ENCODE measurements at places on chromosomes 7 and 10.

DNA sequence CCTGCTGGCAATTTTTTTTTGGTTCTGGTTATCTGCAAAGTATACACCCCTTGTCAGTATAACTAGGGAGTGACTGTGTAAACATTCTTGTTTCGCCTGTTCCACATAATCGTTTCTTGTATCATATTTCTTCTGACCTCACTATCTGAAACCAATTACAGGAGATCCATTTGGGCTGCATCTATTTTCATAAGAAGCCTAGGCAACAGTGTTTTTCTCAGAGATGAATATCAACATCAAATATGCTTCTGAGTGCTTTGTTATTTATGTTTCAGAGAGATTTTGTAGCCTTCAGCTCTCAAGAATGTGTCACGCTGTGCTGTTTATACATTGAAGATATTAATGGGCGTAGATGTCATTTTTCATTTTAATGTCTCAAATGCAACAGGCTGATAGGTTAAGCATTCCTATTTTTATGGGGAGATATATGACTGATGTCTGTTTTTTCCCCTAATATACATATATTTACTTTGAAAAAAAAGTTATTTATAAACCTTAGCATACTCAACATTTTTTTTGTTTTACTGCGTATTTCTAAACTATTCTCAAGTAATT, 115.5 kb downstream of the FOXP2 start:
- DNase-seq: no peak

- no peak for DNase-seq
Observed at GRCh38 chr10:17001961-17002749, 127.5 kb downstream of the CUBN start.

GRCh38 chr10:67808704-67809103, 29.3 kb downstream of the DNAJC12 start:
- no peak for DNase-seq

DNA sequence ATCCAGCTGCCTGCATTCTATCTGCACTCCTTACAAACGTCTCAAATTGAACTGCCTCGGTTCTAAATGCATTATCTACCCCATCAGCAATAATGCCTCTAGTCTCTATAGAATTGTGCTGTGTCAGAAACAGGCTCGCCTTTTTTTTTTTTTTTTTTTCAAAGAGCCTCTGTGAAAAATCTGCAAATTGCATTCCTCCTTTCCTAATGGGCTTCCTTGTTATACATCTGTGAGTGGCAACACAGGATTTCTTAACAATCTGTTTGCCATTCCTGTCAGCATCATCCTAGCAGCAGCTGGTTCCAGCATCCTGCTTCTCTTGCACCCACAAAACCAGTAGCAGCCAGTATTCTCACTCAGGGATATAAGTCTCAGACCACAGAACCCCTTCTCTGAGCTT, 413.5 kb upstream of the SEMA3D start:
- DNase-seq: peak; percentile 22

DNA sequence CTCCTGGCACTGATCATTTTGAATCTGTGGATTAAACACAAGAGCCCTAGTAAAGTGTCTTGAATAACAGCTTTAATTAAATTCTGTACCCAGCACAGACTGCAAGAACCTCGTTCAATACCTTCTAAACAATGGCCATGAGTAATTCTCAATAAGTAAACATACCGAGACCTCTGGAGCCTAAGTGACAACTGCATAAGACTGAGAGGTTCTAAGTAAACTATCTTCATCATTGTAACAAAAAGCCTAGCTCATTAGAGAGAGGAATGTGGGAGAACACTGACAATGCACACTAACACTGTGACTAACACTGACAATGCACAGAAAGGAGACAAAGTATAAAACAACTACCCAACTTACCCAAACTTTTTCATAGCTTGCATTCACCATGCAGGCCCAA, 117.4 kb downstream of the ELAPOR2 start:
- DNase-seq: peak; percentile 89

- no peak for DNase-seq
Observed at GRCh38 chr7:102983602-102984001, 70.8 kb downstream of the LRRC17 start.

DNA sequence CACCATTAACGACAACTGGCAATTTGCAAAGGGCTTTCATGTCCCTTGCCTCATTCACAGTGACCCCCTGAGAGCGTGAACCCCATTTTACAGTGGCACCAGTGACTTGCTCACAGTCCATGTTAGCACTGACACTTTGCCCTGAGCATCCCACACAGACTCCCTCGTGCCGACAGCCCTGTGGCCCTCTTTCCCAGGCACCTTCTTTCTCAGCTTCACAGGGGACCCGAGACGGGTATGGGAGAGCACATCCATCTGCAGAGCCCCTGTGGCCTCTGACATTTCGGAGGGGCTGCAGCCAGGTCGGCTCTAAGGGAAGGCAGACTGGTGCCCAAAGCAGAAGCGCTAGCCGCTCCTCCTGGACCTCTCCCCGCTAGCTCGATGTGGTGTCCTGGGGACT, 10.8 kb downstream of the LOXL4 start:
- no peak for DNase-seq

DNA sequence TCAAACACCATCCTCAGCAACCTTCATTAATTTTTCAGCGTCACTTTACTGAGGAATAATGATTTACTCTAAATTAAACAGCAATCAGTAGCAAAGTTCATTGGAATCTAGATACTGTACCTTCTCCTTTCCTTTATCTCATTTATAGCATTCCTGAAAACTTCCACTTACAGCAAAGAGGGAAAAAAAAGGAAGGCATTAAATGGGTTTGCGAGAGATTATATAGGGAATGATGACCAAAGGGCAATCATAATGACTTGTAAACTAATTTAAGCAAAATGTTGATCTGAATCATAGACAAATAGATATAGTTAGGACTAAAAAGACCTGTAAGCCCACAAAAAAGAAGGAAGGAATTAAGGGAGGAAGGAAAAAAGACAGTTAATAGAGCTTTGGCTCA, 42.0 kb downstream of the IPMK start:
- no peak for DNase-seq

- no peak for DNase-seq
Observed at GRCh38 chr7:26726051-26726450, 138.3 kb downstream of the SKAP2 start.

DNA sequence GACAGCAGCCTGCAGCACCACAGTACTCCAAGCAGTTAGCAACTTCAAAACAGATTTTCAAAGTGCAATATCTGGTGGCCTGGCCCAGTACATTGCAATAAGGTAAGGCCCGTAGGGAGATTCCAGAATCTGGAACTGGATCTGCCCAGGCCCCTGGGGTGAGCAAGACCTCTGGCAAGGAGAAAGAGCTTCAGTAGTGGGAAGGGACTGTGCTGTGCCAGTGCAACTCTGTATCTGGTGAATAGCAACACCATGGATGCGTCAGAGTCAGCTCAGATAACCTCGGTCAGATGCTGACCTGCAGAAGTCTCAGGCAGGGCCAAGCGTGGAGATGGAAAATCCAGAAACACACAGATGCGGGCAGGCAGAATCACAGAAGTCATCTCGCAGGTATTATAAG, 30.3 kb downstream of the ELMO1 start:
- no peak for DNase-seq

DNA sequence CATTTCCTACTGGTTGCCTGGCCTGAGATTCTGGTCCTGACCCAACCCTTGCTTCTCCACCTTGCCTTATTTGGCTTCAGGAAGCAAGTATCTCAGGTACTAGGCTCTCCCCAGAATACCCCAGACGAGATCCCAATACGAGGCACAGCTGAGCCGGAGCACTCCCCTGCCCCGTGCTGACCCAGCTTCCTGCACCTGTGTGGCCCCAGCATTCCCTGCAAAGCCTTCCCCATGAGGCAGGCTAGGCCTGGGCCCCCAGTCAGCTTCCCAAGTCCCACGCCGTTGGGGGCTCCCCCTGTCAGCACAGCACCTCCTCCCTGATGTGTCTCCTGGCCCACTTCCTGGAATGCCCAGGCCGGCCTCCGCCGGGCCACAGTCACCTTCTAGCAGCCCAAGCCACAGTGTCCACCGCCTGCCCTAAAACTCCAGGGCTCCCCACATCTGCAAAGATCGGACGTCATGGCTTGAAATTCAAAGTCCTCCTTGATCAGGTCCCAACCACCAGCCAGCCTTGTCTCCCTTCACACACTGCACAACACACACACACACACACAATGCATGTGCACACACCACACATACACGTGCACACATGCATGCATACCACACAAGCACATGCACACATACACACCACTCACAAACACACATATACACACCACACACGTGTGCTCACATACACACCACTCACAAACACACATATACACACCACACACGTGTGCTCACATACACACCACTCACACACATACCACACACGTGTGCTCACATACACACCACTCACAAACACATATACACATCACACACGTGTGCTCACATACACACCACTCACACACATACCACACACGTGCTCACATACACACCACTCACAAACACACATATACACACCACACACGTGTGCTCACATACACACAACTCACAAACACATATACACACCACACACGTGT, 78.9 kb upstream of the FOXK1 start:
- no peak for DNase-seq

DNA sequence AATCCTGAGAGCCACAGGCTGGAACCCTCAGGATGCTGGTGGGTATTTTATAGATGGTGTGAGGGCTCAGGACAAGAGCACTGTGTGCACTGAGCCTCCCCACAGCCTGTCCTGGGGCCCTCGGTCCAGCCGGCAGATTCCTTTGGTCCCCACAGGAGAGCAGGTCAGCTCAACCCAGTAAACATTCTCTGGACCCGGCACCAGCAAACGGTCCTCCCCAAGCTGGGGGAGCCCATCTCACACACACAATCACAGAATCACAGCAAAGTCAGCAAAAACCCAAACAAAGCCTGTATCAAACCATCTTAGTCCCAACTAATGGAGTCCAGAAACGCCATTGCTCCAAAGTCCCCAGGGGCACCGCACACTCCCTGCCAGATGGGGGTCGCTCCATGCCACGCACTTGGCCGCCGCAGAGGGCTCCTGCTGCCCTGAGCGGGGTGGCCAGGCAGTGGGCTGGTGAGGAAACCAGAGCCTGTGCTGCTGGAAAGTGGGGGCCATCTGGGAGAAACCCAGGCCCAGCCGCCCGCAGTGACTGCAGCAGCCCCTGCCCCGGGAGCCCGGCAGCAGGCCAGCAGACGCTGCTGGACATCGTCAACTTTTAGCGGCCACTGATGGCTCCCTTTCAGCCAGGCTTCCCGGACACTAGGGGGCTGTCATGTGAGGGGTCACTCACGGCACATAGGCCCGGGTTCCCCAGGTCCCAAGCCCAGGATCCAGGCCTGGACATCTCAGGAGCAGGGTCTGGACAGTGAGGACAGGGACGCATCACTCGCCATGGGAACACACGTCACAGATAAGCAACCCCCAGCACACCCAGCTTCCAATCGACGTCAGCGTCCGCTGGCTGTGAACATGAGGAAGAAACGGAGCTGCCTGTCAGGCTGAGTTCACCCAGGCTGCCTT, 52.6 kb downstream of the DPYSL4 start:
- DNase-seq: no peak

DNA sequence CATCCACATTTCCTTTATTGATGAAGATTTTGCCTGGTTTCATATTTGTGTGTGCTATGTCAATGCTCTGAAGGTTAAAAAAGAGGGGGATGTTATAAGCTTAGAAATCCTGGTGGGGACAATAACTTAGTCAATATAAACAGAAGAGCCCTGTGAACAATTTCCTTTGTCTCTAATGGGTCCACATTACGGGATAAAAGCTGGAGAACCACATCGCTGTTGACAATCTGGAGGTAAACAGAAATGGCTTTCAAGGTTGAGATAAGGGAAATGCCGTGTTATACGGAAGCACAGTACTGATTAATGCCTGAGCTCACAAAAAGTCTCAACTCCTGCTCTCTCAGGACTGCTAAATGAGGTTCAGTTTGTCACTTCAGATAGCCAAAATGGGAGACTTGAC, 16.8 kb downstream of the ASAH2 start:
- DNase-seq: no peak

DNA sequence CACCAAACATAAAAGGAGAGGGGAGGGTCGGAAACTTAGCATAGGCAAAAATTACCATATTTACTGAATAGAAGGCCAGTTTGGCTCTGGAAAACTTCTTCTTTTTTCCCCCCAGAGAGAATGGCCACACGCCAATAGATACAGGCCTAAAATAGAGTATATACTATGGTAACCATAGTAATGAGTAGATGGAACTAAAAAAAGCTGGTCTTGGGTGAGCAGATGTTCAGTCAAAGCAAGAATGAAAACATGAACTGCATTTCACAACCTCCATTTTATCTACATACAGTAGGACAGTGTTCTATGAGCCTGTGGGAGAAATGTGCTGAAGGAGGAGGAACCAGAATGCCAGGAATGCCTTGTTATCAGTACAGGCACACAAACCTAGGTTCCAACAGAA, 141.7 kb upstream of the SEMA3A start:
- no peak for DNase-seq

- no peak for DNase-seq
Observed at GRCh38 chr7:64599359-64599758, 36.5 kb upstream of the ZNF680 start.

DNA sequence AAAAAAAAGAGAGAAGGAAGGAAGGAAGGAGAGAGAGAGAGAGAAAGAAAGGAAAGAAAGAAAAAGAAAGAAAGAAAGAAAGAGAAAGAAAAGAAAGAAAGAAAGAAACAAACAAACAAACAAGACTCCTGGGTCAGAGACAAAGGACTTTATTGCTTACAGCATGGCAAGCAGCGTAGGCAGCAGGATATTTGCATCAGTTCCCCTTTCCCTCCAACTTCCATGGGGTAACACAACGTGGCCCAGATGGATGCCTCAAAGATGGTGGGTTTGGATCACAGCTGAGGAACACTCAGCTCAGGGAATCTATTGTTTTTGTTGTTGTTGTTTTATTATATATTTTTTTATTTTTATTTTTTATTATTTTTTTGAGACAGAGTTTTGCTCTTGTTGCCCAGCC, 128.5 kb upstream of the VKORC1L1 start:
- DNase-seq: no peak

DNA sequence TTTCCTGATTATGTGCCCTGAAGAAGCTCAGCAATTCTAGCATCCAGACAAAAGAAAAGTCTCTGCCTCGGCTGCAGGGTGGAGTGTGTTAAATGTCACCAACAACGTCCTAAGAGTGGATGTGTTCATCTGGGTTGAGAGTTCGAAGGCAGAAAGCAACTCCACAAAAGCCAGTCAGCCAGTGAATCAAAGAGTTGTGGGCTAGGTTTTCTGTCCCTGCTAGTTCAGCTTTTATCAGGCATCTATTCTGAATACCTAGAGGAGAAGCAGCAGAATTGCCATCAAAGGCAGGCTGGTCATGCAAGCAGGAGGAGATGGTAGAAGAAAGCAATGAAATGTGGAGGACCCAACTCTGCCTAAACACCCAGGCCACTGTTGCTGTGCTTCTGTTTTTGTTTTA, 205.2 kb downstream of the KLF6 start:
- no peak for DNase-seq
